Left lung (tissue), 14 donors: ENCODE measurements at places on chromosomes 12 and 14. TPM values are rescaled to one million over a fixed set of nuclear protein-coding genes. Genes with fewer than 3 reads are reported as not detected.

Gene RNFT2
- total RNA-seq = 5.5 TPM

DNA sequence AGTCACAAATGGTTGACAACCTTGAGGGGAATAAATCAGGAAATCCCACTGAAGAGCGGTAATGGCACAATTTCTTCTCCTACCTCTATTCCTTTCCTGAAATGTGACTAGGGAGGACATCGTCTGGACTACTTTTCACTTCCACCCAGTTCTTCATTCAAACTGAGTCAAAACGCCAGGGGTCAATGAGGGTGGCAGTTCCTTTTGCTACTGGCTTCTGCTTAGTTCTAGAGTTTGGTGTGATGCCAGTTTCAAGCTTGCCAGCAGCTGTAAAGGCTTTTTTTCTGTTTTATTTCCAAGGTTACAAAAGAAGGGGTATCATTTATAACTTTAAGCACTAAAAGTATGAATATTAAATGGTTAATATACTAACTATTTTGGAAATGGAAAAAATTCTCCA, 286.5 kb downstream of the SOX5 start:
- no peak for DNase-seq

DNA sequence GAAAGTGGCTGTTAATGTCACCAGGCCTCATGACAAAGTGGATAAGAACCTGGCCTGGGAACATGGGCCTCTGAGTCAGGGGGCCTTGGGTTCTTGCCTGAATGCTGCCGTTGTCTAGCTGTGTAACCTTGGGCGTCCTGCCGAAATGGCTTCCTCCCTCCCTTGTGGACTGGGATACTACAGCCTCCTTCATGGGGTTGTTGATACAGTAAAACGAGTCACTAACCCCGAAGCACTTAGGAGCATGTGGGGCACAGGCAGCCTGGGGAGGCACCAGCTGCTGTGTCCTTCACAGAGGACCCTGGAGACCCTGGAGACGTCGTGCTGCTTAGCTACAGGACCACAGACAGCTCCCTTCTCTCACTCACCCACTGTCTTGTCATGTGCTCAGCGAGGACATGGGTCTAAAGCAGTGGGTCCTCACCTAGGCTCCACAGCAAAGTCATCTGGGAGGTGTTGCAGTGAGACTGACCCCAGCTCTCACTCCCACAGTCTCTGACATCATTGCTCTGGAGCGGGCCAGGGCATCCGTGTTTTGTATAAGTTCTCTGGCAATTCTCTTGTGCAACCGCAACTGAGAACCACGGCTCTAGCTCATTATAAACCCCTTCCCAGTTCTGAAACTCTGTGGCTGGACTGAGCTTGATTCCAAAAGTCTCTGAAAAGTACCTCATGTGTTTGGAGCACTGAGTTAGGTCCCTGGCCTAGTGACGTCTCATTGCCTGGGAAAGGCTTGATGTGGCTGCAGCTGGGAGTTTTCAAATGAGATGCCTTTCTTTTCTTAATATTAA, 42.1 kb downstream of the SERPINA3 start:
- DNase-seq = no peak

DNA sequence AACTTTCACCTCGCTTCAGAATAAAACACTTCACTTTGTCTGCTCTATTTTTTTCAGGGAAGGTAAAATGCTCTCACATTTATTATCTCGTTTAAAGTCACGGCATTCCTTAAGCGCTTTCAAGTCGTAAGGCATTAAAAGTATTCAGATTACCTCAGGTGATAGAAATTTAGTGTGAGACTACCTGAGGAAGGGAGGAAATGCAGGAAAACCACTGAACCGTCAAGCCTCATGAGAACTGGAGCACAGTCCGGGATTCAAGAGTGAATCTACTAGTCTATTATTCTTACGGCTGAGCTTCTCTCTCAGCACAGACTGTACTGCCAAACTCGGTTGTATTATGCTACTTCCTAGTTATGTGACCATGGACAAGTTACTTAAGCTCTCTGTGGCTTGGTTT, 8.3 kb upstream of the PPFIBP1 start:
- no peak for DNase-seq

Gene HCAR3
- total RNA-seq = 2.1 TPM

Gene CSRP2
- total RNA-seq = 24.8 TPM

GRCh38 chr14:21107283-21107800, 6.5 kb downstream of the TMEM253 start:
- no peak for DNase-seq
